ENCODE measurements at places on chromosomes 1 and 21. TPM values are rescaled to one million over a fixed set of nuclear protein-coding genes. Genes with fewer than 3 reads are reported as not detected.
A peak's percentile ranks its signal among the peaks of the same experiment; 100 is the strongest.

- DNase-seq: no peak
Observed at GRCh38 chr1:8473891-8474300, 156.0 kb downstream of the SLC45A1 start.

BTBD8 gene
- 4.1 TPM for total RNA-seq

TLCD4 gene
- 0.53 TPM for total RNA-seq

DNA sequence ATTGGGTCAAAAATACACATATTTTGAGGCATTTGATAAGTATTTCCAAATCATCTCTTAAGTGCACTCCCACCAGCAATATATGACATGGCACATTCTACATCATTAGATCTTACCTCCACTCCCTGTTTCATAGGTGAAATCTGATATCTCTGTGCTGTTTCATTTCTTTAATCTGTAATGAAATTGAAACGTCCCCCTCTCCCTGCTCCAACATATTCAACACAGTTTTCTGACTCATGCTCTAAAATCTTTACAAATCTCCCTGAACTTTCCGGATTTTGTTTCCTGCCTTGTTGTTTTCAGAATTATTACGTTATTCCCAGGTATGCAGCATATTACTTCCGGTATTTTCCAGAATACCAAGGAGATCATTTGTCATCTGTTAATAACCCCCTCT, 66.1 kb upstream of the AKT3 start:
- DNase-seq: peak; percentile 30

- no peak for DNase-seq
Observed at GRCh38 chr1:37437087-37437486, 37.3 kb upstream of the ZC3H12A start.

DNA sequence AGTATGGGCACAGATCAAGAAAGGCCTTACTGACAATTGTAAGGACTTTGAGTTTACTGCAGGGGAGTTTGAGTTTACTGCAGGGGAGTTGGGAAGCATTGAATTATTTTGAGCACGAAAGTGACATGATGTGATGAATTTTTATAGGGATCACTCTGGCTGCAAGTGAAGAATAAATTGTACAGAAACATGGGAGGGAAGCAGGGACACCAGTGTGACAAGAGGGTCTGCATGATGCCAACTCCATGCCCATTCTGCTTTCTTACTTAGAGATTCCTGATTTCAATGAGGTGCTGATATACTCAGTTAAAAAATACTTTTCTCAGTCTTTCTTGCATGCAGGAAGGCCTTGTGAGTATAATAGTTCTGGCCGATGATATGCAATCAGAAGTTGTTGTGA, 234.4 kb downstream of the CENPF start:
- DNase-seq: no peak

DNA sequence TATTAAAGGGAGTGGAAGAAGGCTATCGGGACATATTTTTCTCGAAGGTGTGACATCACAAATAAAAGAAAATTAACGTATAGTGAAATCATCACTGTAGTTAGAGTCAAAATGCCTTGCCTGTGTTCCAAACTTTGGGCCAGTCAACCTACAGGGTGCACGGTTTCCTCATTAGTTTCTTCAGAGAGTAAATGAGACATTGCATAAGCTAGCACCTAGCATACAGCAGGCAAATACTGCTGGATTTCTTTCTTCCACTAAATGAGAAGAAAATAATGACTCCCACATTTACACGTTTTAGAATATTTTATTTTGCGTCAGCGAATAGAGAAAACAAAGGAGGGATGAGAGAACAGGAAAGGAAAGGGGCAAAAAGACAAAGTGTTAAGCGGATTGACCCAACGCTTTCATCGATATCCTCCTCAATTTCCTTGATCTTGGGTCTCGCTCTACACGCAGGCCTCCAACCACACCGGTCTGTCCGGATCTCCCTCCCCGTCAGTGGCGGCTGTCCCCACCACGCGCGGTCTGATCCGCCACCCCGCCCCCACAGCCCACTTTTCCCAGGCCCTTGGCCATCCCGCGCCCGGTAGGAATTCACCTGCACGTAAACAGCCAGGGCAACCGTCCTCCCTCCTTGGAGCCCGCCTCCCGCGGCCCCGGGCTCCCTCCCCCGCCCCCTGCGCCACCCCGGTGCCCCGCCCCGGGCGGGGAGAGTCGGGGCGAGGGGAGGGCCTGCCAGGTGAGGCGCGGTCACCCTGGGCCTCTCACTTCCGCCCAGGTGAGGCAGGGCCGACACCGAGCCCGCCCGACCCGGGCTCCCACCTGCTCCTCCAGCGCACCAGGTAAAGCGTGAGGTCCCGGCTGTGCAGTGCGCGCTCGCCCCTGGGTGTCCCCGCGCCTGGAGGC, at the start of gene PATJ:
Gene PATJ, plus strand, starts transcription at position 770 of the 909 bp plus-strand sequence. CDS start 20,413 bp downstream, outside the sequence.
- peak; percentile 67 for DNase-seq

NR1I3 gene
- not detected for total RNA-seq

VSIG8 gene
- total RNA-seq: not detected

DNA sequence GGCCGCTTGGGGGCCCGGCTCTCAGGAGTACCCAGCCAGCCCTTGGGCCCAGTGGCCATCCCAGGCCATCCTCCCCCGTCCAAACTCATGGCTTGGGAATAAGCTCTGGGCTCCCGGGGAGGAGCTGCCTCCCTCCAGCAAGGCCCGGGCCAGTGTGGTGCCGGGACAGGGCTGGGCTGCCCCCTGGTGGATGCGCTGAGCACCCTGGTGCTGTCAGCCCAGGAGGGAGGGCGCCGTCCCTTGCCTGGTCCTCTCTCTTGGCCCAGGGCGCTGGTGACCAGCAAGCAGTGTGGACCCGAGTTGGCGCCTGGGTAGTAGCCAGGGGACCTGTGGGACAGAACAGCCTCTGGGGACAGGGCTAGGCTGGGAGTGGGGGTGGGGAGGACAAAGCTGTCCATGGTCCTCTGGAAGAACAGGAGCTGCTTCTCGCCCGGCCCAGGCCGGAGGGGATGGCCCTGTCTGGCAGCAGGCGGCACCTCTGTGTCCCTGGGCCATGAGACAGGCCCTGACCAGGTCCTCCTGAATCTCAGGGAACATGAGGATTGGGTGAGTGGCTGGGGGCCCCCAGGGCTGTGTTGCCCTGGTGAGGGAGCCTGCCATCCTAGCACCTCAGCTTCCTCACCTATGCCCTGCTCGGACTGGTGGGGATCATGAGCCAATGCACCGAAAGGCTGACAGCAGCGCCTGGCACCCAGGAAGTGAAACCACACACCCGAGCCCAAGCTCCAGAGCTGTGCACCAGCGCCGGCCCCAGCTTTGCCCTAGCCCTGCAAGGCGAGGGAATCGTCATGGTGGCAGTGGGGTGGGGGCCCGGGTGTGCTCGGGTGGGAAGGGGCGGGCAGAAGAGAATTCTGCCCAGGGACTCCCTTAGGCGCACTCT, 9.4 kb downstream of the MORN1 start:
- DNase-seq: peak; percentile 48

KCNJ9 gene
- 0.13 TPM for total RNA-seq

YY1AP1 gene
- 24.0 TPM for total RNA-seq
